ENCODE measurements at places on chromosomes 13 and 19.

DNA sequence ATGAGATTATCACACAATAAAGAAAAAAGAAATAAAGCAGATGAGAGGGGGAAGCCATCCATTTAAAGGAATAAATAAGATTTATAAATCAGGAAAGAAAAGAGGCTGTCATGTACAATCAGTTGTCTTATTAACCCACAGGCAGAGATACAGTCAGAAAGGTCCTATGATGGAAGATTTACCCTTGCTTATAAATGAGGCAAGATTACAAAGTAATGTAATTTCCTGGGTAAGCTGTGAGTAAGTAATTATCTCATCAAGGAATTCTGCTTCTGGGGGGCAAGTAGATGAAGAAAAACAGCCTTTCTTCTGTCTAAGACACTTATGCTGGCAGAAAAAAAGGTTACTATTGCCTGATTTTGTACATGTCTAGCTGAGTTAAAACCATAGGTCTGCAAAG lies 146.4 kb downstream of the FGF14 start:
- DNase-seq = no peak

DNA sequence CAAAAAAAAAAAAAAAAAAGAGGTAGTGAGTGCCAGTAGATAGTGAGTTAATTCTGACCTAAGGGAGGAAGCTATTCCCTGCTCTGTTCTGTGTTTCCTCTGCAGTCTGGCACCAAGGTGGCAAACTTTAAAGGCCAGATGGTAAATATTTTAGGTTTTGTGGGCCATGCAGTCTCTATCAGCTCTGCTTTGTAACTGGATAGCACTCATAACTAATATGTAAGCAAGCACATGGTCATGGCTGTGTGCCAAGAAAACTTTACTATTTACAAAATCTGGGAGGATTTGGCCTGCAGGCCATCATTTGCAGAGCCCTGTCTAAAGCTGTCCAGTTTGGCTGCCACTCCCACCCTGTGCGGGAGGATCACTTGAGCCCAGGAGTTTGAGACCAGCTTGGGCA lies 4.3 kb downstream of the PIN1 start:
- no peak for DNase-seq

DNA sequence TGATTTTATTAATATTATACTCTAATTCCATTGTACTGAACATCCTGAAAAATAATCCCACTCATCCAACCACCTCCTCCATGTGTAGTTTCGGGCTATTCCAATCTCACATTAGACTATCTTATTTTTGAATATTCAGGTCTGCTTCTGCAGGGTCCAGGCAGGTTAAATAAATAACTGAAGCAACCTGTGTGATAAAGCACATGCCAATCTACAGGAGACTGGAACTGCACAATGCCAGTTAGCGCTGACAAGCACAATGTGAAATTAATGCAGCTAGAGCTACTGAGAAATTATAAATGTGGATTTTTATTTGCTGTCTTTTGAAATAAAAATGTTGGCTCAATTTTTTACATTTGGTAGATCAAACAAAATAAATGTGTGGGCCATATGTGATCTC lies 540.1 kb upstream of the ATXN8OS start:
- no peak for DNase-seq

DNA sequence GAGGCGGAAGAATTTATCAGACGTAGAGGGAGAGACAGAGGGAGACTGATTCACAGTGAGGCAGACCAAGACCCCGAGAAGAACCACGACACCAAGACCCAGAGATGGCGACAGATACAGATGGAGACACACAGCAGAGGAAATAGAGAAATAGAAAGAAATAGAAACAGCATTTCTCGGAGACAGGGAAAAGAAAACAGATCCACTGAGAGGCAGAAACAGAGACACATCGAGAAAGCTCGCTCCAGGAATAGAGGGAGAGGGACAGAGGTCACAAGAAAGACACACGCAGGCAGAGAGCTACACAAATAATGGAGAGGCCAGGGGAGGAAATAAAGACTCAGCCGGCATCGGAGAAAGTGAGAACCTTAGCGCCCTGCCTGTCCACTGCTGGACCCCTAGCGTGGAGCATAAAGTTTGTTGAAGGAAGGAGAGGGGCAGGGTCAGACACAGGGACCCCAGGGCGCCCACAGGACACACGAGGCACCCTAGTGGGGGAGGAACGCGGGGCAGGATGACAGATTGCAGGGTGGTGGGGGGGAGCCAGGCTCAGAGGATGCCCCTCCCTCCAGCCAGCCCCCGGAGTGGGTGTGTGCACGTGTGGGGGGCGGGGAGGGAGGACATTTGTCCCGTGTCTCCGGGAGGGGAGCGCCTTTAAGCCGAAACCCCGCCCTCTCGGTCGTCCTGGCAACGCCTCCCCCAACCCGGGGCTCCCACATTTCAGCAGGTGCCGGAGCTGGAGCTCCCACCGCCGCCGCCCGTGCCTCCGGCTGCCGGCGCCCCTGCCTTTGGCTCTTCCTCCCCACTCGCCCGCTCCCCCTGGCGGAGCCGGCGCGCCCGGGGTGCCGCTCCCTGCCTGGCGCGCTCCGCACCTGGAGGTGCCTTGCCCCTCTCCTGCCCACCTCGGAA lies at the start of gene PRKCG:
TSS of gene PRKCG (plus strand) at position 716 of the 909 bp plus-strand sequence. CDS start 298 bp downstream, outside the sequence.
- DNase-seq = no peak

- DNase-seq = no peak
Observed at GRCh38 chr13:28267497-28267896, 129.2 kb downstream of the PAN3 start.

GRCh38 chr13:27822873-27823311 lies 30.6 kb downstream of the GSX1 start:
- DNase-seq = no peak

- no peak for DNase-seq
Observed at GRCh38 chr13:112376050-112376681, at the start of gene SPACA7. Gene SPACA7 (plus strand): TSS chr13:112376355. CDS start chr13:112376386, 31 bp downstream.

DNA sequence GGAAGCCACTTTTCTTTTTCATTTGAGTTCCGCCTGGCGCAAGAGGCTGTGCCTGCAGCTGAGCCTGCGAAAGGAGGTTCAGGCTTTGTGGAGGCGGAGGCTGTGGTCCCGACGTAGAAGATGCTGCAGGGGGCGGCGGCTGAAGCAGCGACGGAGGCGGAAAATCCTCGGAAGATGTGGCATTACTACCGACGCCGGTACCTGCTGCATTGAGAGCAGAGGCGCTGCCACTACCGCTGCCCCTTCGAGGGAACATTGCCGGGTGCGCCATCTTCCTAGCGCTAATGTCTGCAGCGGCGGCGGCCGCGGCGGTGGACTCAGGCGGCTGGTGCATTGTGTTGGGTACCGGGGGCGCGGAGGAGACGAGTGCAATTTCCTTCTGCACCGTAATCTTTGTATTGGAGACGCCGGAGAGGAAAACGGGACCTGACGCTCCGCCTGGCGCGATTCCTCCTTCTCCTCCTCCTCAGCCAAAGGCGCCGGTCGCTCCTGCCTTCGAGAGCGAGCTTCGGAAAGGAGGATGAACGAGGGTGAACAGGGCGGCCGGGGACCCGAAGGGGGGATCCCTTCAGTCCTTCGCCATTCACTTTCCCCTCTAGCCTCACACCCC lies at the start of gene TSC22D1:
TSS of gene TSC22D1 (minus strand) at position 590 of the 610 bp plus-strand sequence. CDS start at position 334, 256 bp downstream.
- peak; percentile 58 for DNase-seq

- no peak for DNase-seq
Observed at GRCh38 chr19:12617646-12618045, 6.9 kb downstream of the ZNF791 start.

GRCh38 chr19:17332677-17333581 lies 1.7 kb downstream of the ANO8 start:
- peak; percentile 59 for DNase-seq

GRCh38 chr19:6967967-6968366 lies 53.3 kb downstream of the MBD3L2B start:
- no peak for DNase-seq

DNA sequence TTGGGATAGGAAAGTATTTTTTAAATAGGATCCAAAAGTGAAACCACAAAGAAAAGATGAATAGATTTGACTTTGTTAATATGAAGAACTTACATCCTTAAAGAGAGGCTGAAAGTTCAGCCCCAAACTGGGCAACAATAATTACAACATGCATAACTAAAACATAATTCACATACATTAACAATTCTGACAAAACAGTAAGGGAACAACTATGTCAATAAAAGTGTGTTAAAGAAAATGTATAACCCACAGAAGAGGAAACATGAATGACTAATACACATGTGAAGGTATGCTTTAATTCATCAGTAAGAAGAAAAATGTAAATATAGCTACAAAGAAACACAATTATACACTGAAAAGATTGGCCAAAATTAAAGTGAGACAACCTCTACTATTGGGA lies 1597.6 kb upstream of the MIR17HG start:
- peak; percentile 30 for DNase-seq

GRCh38 chr19:50889638-50890037 lies 16.4 kb downstream of the KLK2 start:
- no peak for DNase-seq

- DNase-seq = peak; percentile 7
Observed at GRCh38 chr13:42377640-42378382, 105.9 kb downstream of the AKAP11 start.

DNA sequence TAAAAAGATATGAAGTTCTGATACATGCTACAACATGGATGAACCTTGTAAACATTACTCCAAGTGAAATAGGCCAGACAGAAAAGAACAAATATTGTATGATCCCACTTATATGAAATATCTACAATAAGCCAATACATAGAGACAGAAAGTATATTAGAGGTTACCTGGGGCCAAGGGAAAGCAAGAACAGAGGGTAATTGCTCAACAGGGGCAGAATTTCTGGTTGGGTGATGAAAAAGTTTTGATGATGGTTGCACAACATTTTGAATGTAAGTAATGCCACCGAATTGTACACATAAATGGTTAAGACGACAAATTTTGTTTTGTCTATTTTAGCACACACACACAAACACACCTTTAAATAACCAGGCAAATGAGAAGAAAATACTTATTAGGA lies 268.4 kb downstream of the FOXO1 start:
- DNase-seq = no peak
